T-helper 22 cell (primary cell): ENCODE measurements at places on chromosomes 6 and 20.

DNA sequence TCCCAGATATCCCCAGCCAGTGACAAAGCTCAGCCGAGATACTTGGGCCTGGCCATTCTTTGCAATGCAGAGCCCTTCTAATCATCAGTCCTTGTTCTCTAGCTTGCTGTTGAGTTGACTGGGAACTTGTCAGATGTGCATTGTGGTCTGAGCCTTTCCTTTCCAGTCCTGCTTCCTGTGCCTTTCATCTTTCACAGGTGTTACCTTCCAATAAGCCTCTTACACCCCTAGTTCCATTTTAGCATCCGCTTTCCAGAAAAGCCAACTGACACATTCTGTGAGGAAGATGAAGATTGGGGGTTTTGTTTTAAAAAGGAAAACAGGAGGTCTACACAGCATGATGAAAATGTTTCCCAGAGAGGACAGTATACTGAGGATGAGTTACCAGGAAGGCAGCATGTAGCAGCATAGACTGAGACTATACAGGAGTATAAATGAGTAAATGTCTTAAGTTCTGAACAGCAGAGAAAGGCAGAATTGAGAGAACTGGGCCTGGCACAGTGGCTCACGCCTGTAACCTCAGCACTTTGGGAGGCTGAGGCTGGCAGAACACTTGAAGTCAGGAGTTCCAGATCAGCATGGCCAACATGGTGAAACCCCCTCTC, 5.6 kb upstream of the CEP85L start:
- no peak for DNase-seq

GRCh38 chr20:23772074-23772473, 21.3 kb upstream of the CST1 start:
- no peak for DNase-seq

- no peak for DNase-seq
Observed at GRCh38 chr6:26165261-26165790, 78.1 kb downstream of the HFE start.

- no peak for DNase-seq
Observed at GRCh38 chr6:104381907-104382306, 477.8 kb downstream of the HACE1 start.

DNA sequence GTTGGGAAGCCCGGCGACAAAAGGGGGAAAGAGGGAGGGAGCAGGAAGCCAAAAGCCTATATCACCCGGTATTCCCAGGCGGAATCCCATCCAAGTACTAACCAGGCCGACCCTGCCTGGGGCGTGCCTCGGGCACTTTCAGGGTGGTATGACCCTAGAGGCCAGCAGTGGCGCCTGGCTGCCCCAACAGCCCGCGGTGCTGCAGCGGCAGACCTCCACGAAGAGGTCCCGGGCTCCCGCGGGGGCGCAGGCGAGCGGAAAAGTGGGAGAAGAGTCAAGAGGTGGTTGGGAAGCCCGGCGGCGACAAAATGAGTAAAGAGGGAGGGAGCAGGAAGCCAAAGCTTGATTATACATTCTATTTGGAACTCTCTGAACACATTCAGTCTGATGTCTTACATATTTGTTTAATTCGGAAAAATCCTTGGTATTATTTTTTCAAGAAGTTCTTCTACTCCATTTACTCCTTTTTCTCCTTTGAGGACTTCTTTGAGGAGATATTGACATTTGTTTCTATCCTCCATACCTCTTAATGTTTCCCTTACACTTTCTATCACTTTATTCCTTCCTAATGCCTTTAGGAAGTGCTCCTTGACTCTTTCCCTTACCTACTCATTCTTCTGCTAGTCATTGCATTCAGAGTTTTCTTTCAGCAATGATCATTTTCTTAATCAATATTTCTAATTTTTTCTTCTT, 11.5 kb downstream of the TREML4 start:
- no peak for DNase-seq

DNA sequence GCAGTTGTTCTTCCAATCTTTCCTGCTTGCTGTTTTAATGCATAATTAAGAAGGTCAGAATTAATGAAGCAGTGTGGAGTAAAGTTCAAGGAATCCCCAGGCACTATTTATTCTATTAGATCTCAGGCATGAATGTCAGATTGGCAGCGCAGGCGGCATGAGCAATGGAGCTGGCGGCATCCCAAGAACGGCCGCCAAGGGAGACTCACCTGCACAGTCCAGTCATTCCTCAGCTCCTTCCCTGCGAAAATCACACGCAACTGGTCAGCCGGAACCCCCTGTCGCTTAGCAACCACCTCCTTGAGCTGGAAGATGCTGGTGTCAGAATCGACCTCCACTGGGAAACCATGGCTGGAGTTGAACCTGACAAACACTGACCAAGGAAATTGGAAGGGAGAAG, 284.5 kb downstream of the PRKN start:
- DNase-seq = no peak
